ENCODE measurements at places on chromosomes 7 and 10.

- DNase-seq, result no peak
Observed at GRCh38 chr7:90771281-90771680, 175.2 kb downstream of the CDK14 start.

- no peak for DNase-seq
Observed at GRCh38 chr10:77582710-77583115, 54.9 kb downstream of the KCNMA1 start.

DNA sequence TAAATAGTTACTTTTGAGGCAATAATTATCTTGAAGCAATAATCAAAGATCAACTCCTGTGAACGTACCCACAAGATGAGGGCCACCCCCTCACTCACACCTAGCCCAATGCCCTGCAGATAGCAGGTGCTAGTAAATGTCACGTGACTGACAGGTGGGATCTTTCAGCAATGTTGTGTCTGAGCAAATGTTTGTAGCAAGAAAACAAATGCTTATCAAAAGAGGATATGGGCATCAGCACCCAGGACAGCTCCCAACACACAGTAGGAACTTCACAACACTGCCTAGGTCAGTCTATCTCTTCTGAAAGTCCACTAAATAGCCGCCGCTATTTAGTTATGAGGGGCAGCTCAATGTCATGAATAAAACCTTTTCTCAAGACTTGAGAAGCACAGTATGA is 120.8 kb upstream of the PDLIM1 start:
- DNase-seq, result no peak

GRCh38 chr7:151716323-151716722 is 160.6 kb downstream of the PRKAG2 start:
- no peak for DNase-seq

DNA sequence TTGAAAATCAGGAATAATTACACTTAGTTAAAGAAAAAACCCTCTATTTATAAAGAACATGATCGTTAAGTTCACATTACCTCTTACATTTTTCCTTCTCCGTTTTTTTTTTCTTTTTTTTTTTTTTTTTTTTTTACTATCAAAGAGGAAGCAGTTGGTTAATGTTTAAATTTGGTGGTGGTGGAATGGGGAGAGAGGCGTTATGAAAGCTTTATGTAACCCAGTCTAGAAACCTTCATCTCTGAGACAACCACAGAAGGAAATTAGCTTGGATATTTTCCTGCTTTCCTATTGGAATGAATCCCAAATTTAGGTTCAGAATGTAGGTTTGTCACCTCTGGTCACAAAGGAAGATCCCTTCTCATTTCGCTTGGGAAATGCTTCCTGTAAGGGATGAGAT is 31.5 kb upstream of the LHFPL3 start:
- no peak for DNase-seq

- no peak for DNase-seq
Observed at GRCh38 chr7:33596686-33597085, 308.7 kb upstream of the BMPER start.

DNA sequence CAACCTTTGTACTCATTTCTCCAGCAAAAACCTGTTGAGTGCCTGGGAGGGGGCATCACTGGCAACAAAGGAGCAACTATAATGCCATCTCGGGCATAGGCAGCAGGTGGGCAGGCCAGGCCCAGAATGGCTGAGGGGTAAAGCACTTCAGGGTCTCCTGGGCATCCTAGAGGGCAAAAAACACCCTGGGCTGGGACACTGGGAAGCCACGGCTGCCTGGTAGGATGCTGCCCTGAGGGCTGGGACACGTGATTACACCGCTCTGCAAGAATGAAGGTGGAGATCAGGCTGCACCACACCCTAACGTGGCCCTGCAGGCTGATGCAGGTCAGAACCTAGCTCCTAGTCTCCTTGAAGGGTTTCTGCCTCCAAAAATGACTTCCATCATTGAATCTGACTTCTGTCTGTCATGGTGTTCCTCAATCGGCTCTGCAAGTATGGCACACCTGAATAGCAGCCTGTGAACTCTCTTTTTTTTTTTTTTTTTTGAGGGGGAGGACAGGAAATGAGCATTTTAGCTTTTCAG is 4.5 kb upstream of the TRAPPC14 start:
- DNase-seq, result no peak

DNA sequence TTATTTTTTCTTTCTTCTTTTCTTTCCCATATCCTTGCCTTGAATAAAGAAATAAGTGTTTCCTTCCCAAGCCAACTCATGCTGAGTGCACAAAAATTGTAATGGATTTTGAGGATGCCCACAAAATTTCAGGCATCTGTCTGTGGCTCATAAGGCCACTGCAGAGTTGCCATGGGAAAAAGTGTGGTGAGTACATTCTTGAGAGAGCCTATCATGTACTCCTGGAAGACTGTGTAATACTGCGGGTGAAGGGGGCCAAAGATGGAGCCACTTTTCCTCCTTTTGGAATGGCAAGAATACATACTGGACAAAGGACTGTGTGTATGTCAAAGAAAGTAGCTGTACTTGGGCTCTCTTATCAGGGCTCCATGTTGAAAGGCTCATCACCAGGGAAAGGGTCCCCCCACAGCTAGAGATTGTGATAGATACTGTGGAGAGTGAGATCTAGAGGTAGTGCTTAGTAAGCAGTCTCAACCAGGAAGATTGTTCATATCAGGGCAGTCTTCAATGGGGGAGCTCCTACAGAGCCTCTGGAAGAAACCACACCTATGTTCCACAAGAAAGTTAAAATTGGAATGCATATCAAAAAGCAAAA is 341.6 kb upstream of the KCND2 start:
- no peak for DNase-seq

- DNase-seq, result no peak
Observed at GRCh38 chr7:87341441-87341840, 4.0 kb upstream of the CROT start.

DNA sequence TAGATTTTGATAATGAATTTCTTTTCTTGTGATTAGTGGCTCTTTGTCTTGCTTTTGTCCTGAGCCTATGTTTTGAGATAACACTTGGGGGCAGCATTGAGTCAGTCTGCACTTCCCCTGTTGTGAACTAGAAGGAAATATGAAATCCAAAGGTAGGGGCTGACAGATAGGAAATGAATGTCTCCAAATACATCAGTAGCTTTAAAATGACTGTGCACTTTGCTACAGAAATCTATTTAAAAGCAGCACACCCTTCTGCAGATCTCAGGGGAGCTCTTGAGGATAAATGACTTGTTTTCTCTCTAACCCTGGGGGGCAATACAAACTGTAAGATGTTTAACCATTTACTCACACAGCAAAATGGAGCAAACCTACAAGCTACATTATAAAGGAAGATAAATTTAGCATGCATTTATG is 176.0 kb upstream of the MYO3A start:
- peak; percentile 25 for DNase-seq

DNA sequence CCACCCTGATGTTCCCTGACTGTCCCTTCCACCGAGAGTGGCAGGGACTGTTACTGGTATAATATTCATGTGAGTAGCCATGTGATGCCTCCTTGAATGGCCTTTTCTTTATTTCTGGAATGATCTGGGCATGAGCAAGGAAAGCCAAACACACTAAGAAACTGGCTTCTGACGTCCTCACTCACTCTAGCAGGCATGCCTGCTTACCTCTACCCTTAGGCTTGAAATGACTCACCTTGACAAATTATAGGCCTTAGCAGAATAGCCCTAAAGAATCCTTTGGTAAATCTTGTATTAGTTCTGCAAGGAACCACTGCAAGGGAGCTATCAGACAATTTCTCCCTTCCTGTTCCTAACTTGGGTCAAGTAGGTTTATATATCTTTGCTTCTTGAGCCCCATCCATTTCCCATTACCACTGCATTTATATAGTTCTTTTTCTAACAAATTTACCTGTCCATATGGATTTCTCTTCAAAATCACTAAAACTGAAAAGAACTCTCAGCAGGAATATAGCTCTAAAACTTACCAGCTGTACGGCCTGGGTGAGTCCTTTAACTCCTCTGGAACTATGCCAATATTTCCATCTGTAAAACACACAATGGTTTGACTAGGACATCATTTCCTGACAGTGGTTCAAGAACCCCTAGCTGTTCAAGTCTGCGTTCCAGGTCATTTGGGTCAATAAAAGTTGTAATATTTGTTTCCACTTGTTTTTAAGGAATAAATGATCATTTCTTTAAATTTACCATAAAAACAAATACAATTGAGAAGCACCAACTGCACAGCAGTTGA is 13.0 kb upstream of the NDUFA5 start:
- DNase-seq, result no peak

- no peak for DNase-seq
Observed at GRCh38 chr7:130386876-130387275, 6.6 kb downstream of the CPA1 start.

DNA sequence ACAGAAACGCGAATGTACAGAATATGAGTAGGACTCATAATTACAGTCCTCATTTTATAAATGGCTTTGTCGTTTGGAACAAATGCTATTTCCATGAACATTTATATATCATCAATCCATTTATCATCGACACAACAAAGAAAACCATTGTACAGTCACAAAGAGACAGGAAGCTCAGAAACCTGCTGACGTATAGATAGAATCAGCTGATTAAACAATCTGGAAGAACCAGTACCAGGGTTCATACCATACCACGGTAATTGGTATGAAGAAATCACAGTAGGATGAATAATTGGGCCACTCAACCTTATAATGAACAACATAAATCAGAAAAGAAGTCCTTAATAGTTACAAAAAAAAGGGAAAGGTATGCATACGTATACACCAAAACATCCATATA is 295.0 kb downstream of the PARD3 start:
- DNase-seq, result no peak

GRCh38 chr7:29479301-29480200 is 84.1 kb upstream of the PRR15 start:
- DNase-seq, result no peak

GRCh38 chr10:58079461-58079860 is 188.2 kb downstream of the IPMK start:
- DNase-seq, result no peak

DNA sequence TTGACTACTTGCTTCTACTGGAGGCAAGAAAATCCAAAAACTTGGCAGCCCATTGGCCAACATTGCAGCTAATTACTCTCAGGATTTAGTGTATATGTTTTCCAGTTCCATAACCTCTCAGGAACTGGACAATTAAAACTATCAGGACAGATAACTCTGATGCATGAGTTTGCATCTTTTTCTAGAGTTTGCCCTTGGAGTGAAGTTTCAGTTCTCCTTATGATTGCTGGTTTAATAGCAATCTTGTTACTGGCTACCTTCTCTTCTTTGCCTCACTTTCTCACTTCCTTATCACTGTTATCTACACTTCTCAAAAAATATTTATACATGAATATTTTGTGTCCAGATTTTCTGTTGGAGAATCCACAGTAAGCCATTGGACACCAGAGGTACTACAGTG is 735.9 kb downstream of the PCDH15 start:
- no peak for DNase-seq

DNA sequence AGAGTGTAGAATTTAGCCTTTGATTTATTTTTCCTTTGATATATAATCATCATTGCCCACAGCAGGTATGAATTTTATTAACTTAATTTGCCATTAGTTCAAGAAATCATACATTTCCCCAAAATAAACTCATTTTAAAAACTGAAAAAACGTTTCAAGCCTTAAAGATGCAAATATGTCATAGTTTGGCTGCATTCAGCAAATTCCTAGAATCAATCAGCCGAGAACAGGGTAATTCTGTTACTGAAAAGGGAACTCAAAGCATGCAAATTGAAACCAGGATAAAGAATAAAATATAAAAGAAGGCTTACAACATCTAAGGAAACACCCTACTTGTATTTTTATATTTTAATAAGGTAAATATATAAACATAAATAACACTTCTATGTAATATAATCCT is 233.8 kb upstream of the PRKCQ start:
- no peak for DNase-seq

GRCh38 chr7:51029701-51030191 is 247.1 kb upstream of the GRB10 start:
- DNase-seq, result no peak

DNA sequence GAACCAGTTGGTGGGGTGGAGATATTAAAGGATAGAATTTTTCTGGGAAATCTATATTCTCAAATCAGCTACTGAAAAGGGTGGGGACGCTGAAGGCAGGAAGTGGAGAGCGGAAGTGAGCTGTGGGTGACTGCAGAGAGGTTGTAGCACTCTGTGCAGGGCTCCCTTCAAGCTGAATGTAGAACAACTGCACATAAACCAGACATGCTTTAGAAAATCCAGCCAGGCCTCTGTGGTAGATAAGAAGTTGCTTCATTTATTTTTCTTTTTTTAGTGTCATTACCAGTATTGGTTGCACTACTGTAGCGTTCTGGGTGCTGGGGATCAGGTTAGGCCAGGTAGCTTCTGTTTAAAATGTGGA is 127.8 kb downstream of the CELF2 start:
- DNase-seq, result no peak

DNA sequence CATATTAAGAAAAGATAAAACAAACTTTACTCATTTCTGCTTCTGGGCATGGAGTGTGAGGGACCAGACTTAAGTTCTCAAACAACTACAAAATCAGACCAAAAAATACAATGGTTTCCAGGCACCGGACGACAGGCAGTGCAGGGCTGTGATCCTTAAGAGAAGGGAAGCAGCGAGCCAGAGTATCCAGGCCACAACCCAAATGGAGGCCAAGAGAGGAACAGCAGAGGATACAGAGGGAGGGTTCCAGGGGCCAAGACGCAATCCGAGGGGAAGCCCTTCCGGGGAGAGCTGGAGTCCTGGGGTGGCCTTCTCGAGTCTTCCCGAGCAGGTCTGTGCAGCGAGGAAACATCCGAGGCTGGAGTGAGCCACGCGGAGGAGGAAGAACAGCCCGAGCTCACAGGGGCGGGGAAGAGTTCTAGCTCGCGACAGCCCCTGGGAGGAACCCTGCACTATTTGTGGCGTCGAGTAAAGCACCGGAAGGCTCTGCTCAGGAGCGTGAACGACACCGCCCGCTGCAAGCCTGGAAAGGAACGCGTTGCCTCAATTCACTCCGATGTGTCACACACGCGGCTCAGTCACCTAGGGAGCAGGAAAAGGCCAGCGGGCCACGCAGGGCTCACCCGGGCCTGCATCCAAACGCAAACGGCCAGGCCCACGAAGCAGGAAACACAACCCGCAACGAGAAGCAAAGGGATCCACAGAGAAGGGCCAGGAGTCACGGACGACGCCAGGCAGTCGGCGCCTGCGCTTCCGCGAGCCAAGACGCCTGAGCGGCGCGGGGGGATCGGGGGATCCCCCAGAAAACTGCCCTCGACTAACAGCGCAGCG is 933 bp upstream of the RNF32 start:
- DNase-seq, result no peak

DNA sequence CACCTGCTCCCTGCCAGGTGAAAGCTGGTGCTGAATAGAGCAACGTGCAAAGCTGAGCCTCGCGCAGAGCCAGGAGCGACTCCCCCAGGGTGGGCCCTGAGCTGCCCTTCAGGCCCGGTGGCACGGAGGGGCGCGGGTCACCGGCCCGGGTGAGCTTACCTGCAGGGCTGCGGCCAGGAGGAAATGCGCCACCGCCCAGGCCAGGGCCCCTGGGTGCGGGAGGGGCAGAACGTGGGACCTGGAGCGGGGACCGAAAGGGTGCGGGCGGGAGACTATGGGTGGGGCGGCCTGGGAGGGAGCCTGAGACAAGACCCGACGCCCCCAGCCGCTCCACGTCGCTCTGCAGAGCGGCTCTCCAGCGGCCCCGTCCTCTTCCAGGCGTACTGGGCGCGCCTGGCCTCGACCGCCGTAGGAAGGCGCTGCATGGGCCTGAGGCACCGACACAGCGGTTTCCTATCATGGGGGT is 122.1 kb downstream of the BTAF1 start:
- no peak for DNase-seq
